Activated CD4-positive, CD25-positive, alpha-beta regulatory T cell treated with anti-CD3 and anti-CD28 coated beads, Interleukin-2, amount 50 U/mL, for 16 hours (primary cell): ENCODE measurements at places on chromosomes 2 and 18.
A peak's percentile ranks its signal among the peaks of the same experiment; 100 is the strongest.

DNA sequence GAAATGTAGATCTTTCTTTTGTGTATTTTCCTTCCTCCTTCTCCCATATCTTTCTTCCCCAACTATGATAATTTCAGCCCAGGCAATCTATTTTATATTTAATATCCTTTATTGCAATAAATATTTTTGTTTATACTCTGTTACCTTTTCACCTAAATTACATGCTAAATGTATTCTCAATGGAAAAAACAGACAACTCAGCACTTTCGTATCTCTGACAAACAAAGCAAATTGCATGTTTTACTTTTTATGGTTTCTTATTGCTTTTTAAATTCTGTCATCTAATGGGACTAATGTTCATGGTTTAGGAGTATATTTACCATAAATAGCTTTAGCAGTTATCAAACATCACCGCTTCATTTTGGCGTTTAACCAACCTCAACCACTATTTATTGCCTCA is 74.0 kb downstream of the LRP1B start:
- DNase-seq, result no peak

DNA sequence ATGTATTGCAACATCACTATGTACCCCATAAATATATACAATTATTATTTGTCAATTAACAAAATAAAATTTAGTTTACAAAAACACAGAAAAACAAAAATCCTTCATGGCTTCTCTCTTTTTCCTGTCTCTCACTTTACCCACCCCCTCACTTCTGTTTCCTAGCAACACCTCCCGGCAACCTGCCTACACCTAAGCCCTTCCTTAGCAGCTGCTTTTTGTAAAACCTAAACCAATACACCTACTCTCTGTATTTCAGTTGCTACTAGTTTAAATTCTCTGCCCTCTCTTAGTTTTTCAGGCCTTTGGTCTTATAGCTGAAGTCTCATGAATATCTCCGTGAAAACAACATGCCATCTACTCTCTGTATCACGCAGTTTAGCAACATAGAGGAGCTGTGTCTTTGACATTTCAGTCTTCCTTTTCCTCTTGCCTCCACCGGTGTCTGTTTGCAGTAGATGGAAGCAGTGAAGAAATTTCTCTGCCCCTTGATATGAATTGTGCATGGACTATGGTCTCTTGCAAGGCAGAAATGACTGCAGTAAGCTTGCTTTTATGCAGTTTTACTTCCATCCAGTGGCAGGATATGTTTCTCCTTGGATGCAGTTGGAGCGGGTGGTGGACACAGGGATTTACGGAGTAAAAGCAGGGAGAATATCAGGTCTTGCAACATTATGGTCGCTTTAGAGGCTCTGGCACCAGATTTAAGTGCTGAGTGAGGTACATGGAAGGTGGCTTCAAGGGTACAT is 42.0 kb upstream of the ZDBF2 start:
- no peak for DNase-seq

GRCh38 chr2:181762000-181762399 is 81.7 kb upstream of the NEUROD1 start:
- DNase-seq, result no peak

- DNase-seq, result no peak
These were observed 33.3 kb upstream of the ANKRD62 start for GRCh38 chr18:12060182-12060870.

DNA sequence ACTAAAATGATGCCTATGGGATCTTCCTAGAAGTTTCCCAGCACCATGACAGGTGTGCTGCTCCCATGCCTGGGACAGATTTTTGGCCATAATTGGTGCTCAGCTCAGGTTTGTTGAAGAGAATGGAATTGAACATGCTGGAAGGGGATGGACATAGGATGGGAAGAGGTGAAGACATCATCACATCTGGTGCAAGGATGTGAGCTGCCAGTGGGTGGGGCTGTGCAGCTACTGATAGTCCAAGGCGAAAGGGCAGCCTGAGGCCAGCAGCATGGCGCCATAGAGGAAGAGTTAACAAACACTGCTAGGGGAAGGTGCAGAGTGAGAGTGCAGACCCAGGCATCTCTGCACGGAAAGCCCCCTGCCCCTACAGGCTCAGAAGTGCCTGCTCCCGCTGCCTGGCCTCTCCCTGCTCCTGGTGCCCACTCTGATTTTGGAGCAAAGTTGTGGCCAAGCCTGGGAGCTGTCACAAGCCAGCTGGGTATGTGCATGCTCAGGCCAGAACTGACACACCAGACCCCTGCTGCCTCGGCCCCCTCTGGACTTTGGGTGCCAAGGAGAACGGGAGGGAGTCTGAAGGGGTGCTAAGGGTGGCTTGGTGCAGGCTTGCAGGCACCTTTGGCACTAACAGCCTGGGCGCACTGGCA is 178.6 kb downstream of the ZBTB7C start:
- DNase-seq, result no peak

- no peak for DNase-seq
These were observed 591.3 kb upstream of the SYT4 start for GRCh38 chr18:43868497-43868995.

DNA sequence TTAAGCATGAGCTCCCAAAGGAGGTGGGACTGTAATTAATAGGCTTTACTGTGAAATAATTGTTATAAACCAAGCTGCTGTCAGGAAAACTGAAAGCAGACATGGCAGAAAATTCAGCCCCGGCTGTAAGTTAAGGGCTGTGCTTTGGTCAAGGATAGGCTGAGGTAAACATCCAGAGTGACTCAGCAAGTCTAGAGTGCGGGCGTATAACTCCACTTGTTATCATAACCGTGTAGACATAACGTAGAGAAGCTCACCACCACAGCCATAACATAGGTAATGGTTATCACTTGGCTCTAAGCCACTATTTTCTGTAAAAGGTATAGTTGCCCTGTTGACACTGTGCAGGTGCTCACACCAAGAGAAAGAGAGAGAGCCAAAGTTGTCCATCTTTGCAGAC is 316.8 kb downstream of the DCDC2C start:
- DNase-seq, result no peak

GRCh38 chr2:233387667-233388528 is 33.6 kb downstream of the DGKD start:
- no peak for DNase-seq

DNA sequence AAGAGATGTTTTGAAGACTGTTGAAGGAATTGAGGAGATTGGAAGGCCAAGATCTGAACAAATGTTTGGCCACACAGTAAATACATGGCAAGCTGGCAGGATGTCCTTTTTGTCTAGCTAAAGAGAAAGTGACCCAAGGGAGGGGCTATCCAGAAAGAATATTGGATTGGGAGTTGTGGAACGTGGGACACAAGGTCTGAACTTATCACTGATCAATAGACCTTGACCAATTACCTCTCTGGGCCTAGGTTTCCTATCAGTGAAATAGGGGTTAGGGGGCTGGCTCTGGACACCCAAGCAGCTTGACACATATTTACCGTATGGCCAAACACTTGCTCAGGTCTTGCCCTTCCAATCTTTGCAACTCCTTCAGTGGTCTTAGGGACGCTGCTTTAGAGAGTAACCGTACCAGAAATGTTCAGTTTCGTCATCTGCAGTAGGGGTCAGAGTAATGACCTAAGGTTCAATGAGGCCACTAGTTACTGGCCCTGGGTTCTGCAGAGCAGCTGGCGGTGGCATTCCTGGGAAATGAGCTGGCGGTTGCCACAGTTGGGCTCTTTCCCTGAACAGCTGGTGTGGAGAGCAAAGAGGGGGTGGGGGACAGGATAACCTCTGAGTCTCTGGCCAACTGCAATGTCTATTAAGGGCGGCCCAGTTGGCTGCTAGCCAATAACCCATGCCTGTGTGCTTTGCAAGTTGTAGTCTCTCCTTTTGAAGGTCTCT is 70.1 kb upstream of the STPG4 start:
- no peak for DNase-seq

- no peak for DNase-seq
These were observed 14.0 kb upstream of the ST6GAL2 start for GRCh38 chr2:106899786-106900530.

- no peak for DNase-seq
These were observed 22.1 kb upstream of the TCF7L1 start for GRCh38 chr2:85110991-85111560.

GRCh38 chr2:30266051-30266621 is 34.8 kb downstream of the LBH start:
- peak; percentile 19 for DNase-seq

DNA sequence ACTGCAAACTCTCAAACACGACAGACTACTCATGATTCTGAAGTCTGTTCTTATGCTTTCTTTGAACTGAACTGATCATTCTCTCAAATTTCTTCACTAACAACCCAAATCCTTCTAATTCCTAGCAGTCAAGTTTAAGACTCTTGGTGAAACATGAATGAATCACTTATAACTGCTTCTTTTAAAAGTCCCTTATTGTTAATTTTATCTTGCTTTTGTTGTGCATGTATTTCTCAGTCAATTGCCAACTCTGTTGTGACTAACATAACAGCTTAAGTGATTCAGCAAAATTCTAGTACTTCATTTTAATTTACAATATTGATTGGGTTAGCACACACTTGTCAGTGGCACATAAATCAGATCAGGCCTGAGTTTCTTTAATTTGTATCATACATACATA is 357.0 kb upstream of the FSIP2 start:
- DNase-seq, result no peak

DNA sequence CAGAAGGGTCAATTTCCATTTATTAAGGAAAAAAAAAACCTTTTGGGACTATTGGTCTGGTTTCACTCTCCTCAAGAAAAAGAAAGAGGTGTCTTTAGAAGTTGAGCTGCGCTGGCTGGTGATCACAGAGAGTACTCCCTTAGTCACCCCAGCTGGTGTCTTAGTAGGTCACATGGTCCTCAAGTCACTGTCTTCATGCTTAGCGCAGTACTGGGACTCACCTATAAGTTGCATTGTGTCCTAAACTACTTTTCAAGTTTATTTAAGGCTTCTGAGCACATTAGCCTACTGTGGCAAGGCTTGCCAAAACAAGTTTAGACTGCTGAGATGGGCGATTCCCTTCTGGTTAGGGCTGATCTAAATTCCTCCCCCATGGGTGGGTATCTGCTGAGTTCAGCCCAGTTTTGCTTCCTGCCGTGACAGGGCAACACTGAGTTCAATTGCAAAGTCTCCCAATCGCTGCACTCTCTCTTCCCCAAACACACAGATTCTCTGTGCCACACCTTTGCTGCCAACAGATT is 824.9 kb upstream of the CRIM1 start:
- DNase-seq, result no peak

GRCh38 chr2:118883792-118884191 is 36.3 kb upstream of the EN1 start:
- no peak for DNase-seq

GRCh38 chr2:37831081-37831780 is 93.9 kb upstream of the RMDN2 start:
- no peak for DNase-seq

DNA sequence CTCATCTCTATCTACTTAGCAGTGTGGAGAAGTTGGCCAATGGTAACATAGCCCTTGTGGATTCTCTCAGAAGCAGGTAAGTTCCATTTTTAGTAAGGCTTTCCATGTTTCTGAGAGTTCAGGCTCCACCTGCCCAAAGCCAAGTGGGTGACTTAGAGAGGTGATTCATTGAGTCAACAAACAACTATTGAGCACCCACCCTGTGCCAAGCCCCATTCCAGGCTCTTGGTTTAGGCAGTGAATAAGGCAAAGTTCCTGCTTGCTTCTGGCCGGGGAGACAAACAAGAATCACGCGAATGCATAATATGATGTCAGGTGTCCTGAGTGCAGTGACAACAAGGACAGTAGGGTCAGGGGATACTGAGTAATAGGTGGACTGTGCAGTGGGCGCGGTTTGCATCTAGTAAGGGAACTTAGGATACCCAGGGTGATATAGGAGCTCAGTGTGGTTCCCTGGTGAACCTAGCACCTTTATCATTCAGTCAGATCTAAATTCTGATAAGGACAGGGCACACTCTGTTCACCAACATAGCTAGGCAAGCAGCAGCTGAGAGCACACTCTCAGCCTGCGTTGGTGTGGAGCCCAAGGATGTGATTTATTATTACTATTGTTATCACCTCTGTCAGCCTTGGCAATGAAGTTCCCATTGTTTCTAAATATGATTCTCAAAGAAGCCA is 31.7 kb upstream of the KCTD1 start:
- DNase-seq, result no peak
